Activated CD8-positive, alpha-beta memory T cell treated with anti-CD3 and anti-CD28 coated beads for 24 hours (primary cell): ENCODE measurements at places on chromosomes 4 and X.
A peak's percentile ranks its signal among the peaks of the same experiment; 100 is the strongest.

- no peak for DNase-seq
Measured at GRCh38 chrX:68634649-68635227, 12.7 kb upstream of the STARD8 start.

DNA sequence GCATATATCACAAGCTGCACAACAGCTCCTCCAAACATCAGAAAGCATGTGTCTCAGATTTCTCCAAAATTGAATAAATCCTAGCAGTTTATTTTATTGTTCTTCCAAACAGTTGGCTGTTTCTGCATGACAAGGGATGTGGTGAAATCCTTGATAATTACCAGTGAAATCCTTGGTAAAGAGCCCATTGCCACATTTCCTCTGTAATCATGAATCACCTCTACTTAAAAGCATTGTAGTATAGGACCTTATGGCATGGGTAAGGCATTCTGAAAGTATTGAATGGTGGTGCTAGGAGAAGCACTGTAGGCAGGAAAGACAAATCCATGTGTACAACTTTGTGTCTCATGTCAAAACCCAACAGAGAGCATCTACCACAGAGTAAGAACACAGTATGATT is 135.8 kb upstream of the NDST3 start:
- no peak for DNase-seq

DNA sequence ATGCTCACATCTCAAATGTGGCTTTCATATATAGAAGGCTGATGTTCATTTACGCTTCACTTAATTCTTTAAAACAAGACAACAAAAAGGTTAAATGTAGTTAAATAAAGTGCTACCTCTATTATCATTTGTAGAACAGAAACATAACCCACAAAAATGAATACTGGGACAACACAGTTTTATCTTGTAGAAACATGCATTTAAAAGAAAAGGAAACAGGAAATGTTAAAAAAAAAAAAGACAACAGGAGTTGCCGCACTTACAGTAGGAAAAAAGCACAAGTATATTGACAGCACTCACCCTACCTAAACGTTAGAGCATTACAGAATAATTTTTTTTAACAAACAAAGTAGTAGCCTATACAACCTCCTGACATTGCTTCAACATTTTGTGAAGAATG is 4.8 kb downstream of the THOC2 start:
- no peak for DNase-seq

DNA sequence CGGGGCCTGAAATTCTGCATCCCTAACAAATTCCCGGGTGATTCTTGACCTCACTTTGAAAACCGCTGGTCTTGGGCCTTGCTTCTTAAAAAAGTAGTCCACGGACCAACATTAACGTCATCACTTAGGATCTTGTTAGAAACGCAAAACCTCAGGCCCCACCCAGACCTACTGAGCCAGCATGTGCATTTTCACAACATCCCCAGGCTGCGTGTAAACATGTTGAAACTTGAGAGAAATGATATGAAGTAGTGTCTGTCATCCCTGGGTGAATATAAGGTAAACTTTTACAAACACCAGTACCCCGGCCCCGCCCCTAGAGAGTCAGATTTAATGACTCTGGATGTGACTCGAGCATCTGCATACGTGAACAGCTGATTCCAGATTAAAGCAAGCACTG is 33.7 kb downstream of the SORBS2 start:
- no peak for DNase-seq

DNA sequence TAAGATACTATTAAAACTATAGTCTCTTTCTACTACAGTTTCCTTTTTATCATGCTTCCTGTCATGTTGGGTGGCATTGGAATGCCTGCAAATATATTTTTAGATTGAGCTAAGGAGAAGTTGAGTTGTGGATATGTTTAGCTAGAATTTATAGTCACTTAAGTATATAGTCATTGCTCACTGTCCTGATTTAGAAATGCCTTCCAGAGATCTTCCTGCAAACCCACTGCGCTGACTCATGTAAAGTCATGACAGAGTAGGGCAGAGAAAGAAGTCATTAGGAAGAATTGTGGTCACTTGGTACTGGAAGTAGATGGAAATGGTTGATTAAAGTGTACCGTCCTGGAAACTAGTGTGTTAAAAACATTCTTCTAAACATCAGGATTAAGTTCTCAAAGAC is 490.3 kb upstream of the PABPC4L start:
- DNase-seq = no peak

DNA sequence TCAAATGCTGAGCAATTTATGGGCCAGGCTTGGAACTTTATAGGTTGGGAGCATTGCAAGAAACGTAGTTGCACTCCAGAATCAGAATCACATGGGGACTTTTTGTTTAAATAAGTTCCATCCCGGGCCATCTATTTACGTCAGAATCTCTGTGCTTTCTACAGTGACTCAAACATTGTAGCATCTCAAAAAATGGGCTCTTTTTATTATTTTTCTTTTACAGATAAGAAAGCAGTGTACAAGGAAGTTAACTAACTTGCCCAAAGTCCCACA is 10.2 kb downstream of the CC2D2A start:
- DNase-seq = no peak

- DNase-seq = no peak
Measured at GRCh38 chr4:84417997-84418709, 80.9 kb downstream of the NKX6-1 start.

GRCh38 chr4:742742-743311 is 37.2 kb downstream of the PCGF3 start:
- DNase-seq = peak; percentile 92

DNA sequence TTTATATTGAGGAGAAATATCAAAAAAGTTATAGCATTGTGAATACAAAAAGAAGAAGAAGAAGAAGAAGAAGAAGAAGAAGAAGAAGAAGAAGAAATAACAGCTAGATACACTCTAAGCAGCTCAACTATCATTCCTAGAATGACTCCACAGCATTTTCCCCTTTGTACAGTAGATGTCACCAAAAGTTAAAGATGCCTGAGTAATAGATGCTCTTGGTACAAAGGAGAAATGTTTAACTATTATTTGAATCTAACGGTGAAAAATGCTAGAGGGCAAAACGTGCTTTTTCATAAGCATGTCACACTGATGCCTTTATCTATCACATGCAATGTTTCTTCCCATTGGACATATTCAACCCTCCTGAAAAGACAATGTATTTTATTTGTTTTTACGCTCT is 178.4 kb upstream of the GPRIN3 start:
- DNase-seq = no peak
